ENCODE measurements at places on chromosomes 6 and 20. TPM values are rescaled to one million over a fixed set of nuclear protein-coding genes. Genes with fewer than 3 reads are reported as not detected.

DNA sequence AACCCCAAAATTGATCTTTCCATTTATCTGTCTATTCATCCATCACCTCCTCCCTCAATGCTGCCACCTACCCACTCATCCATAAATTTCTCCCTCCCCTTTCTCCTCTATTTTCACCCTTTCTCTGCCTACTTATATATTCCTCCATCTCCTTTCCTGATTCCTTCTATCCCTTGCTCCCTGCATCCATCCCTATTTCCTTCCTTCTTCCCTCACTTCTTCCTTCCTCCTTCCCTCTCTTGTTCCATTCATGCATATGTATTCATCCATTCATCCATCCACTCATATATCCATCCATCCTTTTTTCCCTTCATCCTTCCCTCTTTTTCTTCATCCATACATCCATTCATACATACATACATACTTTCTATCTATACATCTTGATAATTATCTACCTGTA is 76.3 kb upstream of the GGTLC1 start:
- no peaks in the 10 kb centered on the region for H3K27me3 ChIP-seq
- DNase-seq: no peak
- H3K4me3 ChIP-seq: no peak overlapping the region
- H3K27ac ChIP-seq: no peak overlapping the region
- no peaks in the 10 kb centered on the region for H3K36me3 ChIP-seq

DNA sequence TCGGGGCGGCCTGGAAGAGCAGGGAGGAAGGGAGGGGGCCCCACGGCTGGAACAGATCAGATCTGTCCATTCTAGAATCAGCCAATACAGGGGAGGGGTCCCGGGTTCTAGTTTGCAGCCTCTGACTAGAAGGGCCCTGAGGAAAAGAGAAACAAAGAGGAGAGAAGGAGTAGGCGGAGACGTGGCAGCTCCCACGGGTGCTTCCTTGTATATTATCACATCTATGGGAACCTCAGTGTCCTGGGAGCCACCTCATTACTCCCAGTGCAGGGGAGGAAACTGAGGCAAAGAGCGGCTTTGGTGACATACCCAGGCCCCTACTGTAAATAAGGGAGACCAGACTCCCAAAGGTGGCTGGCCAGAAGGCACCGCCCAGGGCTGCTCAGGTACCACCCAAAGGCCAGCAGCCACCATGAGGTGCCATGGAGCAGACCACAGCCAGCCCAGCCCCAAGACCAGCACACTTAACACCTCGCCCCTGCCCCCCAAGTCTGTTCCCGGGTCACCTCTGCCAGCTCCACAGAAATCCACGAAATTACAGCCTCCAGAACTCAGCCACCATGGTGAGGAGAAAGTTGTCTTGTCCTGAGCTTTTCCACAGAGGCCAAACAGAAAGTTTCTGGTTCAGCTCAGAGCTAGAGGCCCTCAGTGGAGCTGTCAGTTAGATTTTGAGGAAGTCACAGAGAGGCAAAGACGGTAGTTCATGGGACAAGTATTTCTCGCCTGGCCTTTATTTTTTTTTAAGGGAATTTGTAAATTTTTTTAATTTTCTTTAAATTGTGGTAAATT is 2.1 kb downstream of the ZC3H12D start:
- H3K27me3 ChIP-seq: no peaks in the 10 kb centered on the region
- no peak overlapping the region for H3K27ac ChIP-seq
- H3K36me3 ChIP-seq: no peaks in the 10 kb centered on the region
- no peaks in the 10 kb centered on the region for H3K4me1 ChIP-seq

OGFR gene
- 45.4 TPM for total RNA-seq

DNA sequence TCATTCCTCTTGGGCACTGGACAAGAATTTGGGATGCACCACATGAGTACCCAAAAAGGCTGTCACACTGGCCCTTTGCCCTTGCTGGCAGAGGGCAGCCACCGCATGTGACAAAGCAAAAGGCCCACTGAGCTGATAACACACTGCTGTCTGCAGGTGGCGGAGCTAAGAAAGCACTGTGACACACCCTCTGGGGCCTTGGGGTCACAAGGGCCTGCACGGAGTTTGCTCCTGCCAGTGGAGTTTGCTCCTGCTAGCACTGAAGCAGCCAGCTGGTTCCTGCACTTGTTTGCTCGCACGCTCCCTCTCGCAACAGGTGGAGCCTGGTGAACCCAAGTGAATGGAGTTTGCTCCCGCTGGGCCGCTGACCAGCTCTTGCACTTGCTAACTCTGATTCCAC is 132.6 kb downstream of the LCA5 start:
- no peaks in the 10 kb centered on the region for H3K27me3 ChIP-seq
- no peak for DNase-seq
- H3K4me3 ChIP-seq: no peak overlapping the region
- no peaks in the 10 kb centered on the region for H3K36me3 ChIP-seq

GRCh38 chr6:30483677-30484279 is 5.5 kb upstream of the HLA-E start:
- no peak overlapping the region for H3K27ac ChIP-seq
- DNase-seq: no peak
- no peaks in the 10 kb centered on the region for H3K4me1 ChIP-seq
- H3K36me3 ChIP-seq: no peaks in the 10 kb centered on the region
- no peak overlapping the region for H3K4me3 ChIP-seq

- DNase-seq: no peak
- no peaks in the 10 kb centered on the region for H3K27me3 ChIP-seq
- H3K4me3 ChIP-seq: peak overlapping the region; percentile 47
- peaks cover 4% of the 10 kb centered on the region for H3K4me1 ChIP-seq
These were observed 968 bp downstream of the LAMA2 start for GRCh38 chr6:128883906-128884305.

SAMD3 gene
- total RNA-seq: 3.1 TPM

GRCh38 chr20:25300496-25301170 is 52.7 kb downstream of the PYGB start:
- no peaks in the 10 kb centered on the region for H3K36me3 ChIP-seq
- no peaks in the 10 kb centered on the region for H3K27me3 ChIP-seq
- H3K4me3 ChIP-seq: no peak overlapping the region
- no peak overlapping the region for H3K27ac ChIP-seq
- DNase-seq: no peak

GRCh38 chr6:92763680-92764079 is 655.7 kb downstream of the EPHA7 start:
- no peaks in the 10 kb centered on the region for H3K27me3 ChIP-seq
- no peak overlapping the region for H3K27ac ChIP-seq
- no peak overlapping the region for H3K4me3 ChIP-seq
- H3K36me3 ChIP-seq: no peaks in the 10 kb centered on the region
- no peak for DNase-seq

FAM110A gene
- total RNA-seq: 5.6 TPM

GRCh38 chr6:79421707-79422484 is 115.3 kb downstream of the LCA5 start:
- no peaks in the 10 kb centered on the region for H3K27me3 ChIP-seq
- H3K4me3 ChIP-seq: no peak overlapping the region
- H3K27ac ChIP-seq: no peak overlapping the region
- no peaks in the 10 kb centered on the region for H3K36me3 ChIP-seq

ADGB gene
- 0.60 TPM for total RNA-seq

TTBK1 gene
- not detected for total RNA-seq

RNASET2 gene
- total RNA-seq: 211 TPM

SOBP gene
- 31.3 TPM for total RNA-seq

DNA sequence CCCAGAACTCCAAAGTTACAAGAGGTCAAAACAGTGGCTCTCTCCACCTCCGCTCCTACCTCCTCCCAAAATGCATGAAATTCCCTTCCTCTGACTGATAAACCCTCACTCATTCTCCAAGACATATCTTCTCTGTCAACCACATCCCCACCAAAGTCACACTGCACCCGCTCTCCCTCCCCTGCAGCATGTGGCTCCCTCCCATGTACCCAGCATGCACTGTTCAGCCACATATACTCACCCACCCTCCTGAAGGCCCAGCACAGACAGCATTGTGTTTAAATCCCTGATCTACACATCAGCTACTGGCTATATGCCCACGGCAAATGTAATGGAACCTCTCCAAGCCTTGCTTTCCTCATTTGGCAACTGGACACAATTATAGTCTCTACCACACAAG is 5.5 kb upstream of the POU5F1 start:
- H3K27ac ChIP-seq: no peak overlapping the region
- no peaks in the 10 kb centered on the region for H3K36me3 ChIP-seq
- DNase-seq: no peak
- no peak overlapping the region for H3K4me3 ChIP-seq
- no peaks in the 10 kb centered on the region for H3K27me3 ChIP-seq
- H3K4me1 ChIP-seq: no peaks in the 10 kb centered on the region

- no peaks in the 10 kb centered on the region for H3K4me1 ChIP-seq
- no peaks in the 10 kb centered on the region for H3K36me3 ChIP-seq
- no peak for DNase-seq
- no peak overlapping the region for H3K27ac ChIP-seq
- H3K4me3 ChIP-seq: no peak overlapping the region
These were observed 1177.9 kb downstream of the GRIK2 start for GRCh38 chr6:102571236-102571908.

DNA sequence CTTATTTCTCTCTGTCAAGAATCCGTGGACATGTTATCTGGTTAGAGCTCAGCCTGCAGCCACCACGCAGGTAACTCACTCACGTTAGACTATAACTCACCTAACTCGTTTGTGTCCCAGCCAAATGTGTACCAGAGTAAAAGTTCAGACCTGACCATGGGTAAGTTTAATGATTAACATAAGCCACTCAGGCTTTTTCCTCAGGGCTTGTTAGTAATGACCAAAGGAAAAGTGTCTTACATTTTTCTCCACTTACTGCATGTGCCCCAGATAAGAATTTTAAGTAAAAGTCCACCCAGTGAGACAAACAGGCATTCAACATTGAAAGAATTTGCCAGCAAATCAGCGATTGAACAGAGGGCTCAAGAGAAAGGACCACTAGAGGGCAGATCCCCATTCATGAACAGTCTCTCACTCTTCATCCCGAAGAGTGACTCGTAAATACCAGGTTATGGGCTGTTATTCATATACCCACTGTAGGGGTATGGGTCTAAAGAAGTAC is at the start of gene PKHD1:
PKHD1 (minus strand) TSS at position 116 of the 502 bp plus-strand sequence. CDS start 2,680 bp downstream, outside the sequence.
- H3K36me3 ChIP-seq: no peaks in the 10 kb centered on the region
- H3K27ac ChIP-seq: no peak within 1 kb of the TSS
- H3K4me1 ChIP-seq: no peaks in the 10 kb centered on the region
- no peak for DNase-seq

GRCh38 chr6:168105813-168106632 is 27.0 kb upstream of the FRMD1 start:
- no peaks in the 10 kb centered on the region for H3K27me3 ChIP-seq
- DNase-seq: no peak
- H3K4me1 ChIP-seq: no peaks in the 10 kb centered on the region
- H3K36me3 ChIP-seq: no peaks in the 10 kb centered on the region

DNA sequence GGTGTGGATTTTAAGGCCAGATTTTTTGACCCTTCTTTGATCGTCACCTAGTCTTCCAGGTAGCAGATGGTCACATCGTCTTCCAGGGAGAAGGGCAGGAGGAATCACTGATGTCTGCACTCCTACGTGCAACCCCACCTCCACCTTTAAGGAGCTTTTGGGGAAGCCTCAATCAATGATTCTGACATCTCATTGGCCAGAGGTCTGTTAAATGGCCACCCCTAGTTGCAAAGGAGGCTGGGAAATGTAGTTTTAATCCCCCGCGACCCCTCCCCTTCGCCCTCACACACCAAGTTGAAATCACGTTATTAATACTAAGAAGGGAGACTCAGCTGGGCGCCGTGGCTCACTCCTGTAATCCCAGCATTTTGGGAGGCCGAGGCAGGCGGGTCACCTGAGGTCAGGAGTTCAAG is 151.4 kb downstream of the BCAS1 start:
- H3K27me3 ChIP-seq: no peaks in the 10 kb centered on the region
- no peak overlapping the region for H3K27ac ChIP-seq
- no peak overlapping the region for H3K4me3 ChIP-seq

GRCh38 chr6:121884620-121885019 is 449.2 kb downstream of the GJA1 start:
- no peak for DNase-seq
- H3K36me3 ChIP-seq: no peaks in the 10 kb centered on the region
- no peak overlapping the region for H3K4me3 ChIP-seq
- no peak overlapping the region for H3K27ac ChIP-seq

DNA sequence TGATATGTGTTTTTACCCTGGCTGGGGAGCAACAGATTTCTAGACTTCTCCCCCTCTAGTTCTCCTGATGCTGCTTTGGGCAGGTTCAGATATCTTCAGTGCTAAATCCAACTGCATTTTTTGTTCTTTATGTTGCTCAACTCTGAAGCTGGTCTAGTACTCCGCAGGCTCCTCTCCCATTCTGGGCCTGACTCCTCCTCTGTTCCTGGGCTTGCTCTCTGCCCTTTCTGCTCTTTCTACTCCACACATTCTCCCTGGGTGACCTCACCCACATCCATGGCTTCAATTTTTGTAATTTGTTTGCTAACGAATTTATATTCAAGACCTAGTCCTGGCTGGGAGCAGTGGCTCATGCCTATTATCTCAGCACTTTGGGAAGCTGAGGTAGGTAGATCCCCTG is 6.4 kb downstream of the FYN start:
- no peak for DNase-seq
- no peaks in the 10 kb centered on the region for H3K36me3 ChIP-seq
- no peaks in the 10 kb centered on the region for H3K27me3 ChIP-seq

HLA-DRB5 gene
- 0.75 TPM for total RNA-seq

- no peak for DNase-seq
- H3K27me3 ChIP-seq: no peaks in the 10 kb centered on the region
- no peak overlapping the region for H3K27ac ChIP-seq
- peak overlapping the region; percentile 60 for H3K4me3 ChIP-seq
These were observed 1.1 kb upstream of the CD109 start for GRCh38 chr6:73694711-73695411.

- no peaks in the 10 kb centered on the region for H3K27me3 ChIP-seq
- no peaks in the 10 kb centered on the region for H3K4me1 ChIP-seq
- no peak for DNase-seq
- no peaks in the 10 kb centered on the region for H3K36me3 ChIP-seq
These were observed 887 bp downstream of the SIGLEC1 start for GRCh38 chr20:3711484-3711941.

DNA sequence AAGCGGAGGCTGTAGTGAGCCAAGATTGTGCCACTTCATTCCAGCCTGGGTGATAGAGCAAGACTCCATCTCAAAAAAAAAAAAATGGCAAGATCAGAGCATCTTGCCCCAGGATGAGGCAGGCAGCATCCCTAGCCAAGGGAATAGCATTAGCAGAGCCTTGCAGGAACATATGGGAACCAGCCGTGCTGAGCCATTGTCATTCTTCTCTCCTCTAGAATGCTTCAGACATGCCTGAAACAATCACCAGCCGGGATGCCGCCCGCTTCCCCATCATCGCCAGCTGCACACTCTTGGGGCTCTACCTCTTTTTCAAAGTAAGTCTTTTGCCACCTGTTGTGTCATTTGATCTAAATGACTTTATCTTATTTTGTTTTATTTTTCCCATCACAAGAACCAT is 13.0 kb downstream of the HM13 start:
- DNase-seq: no peak
- H3K4me1 ChIP-seq: no peaks in the 10 kb centered on the region
- no peak overlapping the region for H3K27ac ChIP-seq
- H3K36me3 ChIP-seq: no peaks in the 10 kb centered on the region
- H3K27me3 ChIP-seq: no peaks in the 10 kb centered on the region
